ENCODE measurements at places on chromosomes 3 and 15. TPM values are rescaled to one million over a fixed set of nuclear protein-coding genes. Genes with fewer than 3 reads are reported as not detected.

Gene RBPMS2
- 0.91 TPM for total RNA-seq

Gene KCNAB1
- total RNA-seq, result not detected

Gene BMF
- 353 TPM for total RNA-seq

Gene CCR8
- not detected for total RNA-seq

Gene CTXND1
- not detected for total RNA-seq

Gene GCNT3
- total RNA-seq, result not detected

Gene RTP3
- total RNA-seq, result not detected

Gene GPR176
- total RNA-seq, result 0.12 TPM

Gene ANXA2
- 231 TPM for total RNA-seq

Gene RAD51
- total RNA-seq, result 4.1 TPM

Gene UNC13C
- not detected for total RNA-seq

Gene EHD4
- 38.4 TPM for total RNA-seq

Gene C15orf39
- 73.2 TPM for total RNA-seq

Gene TUBGCP4
- total RNA-seq, result 24.0 TPM

Gene BOC
- 0.33 TPM for total RNA-seq

Gene SLC51A
- total RNA-seq, result not detected

Gene PLA2G4D
- total RNA-seq, result not detected

Gene ROPN1
- not detected for total RNA-seq

Gene ACAN
- not detected for total RNA-seq

Gene ZNF662
- 0.64 TPM for total RNA-seq

Gene GRIP2
- total RNA-seq, result not detected
